Mucosa of gallbladder (tissue), 1 donor: ENCODE measurements at places on chromosomes 12 and 14. TPM values are rescaled to one million over a fixed set of nuclear protein-coding genes. Genes with fewer than 3 reads are reported as not detected.

OR6C2 gene
- total RNA-seq = not detected

CABP1 gene
- total RNA-seq = 2.3 TPM

KLRK1 gene
- total RNA-seq = 5.0 TPM

ESR2 gene
- 0.26 TPM for total RNA-seq

ENDOU gene
- not detected for total RNA-seq

RAB3IP gene
- total RNA-seq = 42.4 TPM

DHRS1 gene
- 39.2 TPM for total RNA-seq

RPL6 gene
- total RNA-seq = 769 TPM

EML5 gene
- total RNA-seq = 1.7 TPM

FIGNL2 gene
- total RNA-seq = 0.75 TPM

RPAP3 gene
- total RNA-seq = 20.2 TPM

TMEM132D gene
- total RNA-seq = not detected

PTPRR gene
- 7.7 TPM for total RNA-seq

JPH4 gene
- 1.2 TPM for total RNA-seq

C12orf50 gene
- total RNA-seq = 0.12 TPM

FAM181A gene
- not detected for total RNA-seq

FAM222A gene
- total RNA-seq = 11.0 TPM

RDH16 gene
- total RNA-seq = 0.52 TPM

TMEM132C gene
- 6.7 TPM for total RNA-seq

TRPV4 gene
- total RNA-seq = 2.1 TPM

TAS2R14 gene
- total RNA-seq = 1.4 TPM

NDRG2 gene
- 237 TPM for total RNA-seq

RNU6-7 gene
- not detected for total RNA-seq

DCD gene
- not detected for total RNA-seq

CDC42BPB gene
- total RNA-seq = 165 TPM

C3AR1 gene
- total RNA-seq = 20.5 TPM

SERPINA1 gene
- 348 TPM for total RNA-seq

RD3L gene
- not detected for total RNA-seq

CD163 gene
- 92.6 TPM for total RNA-seq

SMIM41 gene
- total RNA-seq = 0.46 TPM
